NCI-H2081 treated with DMSO at 0.1 percent for 48 hours (cell line): ENCODE measurements at places on chromosomes 2 and 18.

DNA sequence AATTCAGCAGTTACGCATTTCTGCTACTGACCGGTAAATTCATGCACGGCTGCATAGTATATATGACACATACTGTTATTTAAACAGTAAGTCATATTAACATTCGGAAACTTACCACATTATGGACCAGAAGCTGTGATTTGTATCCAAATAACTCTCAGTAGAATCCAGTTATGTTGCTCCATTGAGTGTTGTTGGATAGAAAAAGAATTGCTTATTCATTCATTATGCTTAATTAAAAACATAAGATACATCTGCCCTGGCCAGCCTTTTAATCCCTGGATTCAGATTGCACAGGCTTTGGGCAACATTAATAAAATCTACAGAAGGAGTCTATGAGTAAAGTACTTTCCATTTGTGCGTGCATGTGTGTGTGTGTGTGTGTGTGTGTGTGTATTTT is 111.3 kb downstream of the CPS1 start:
- DNase-seq = no peak

DNA sequence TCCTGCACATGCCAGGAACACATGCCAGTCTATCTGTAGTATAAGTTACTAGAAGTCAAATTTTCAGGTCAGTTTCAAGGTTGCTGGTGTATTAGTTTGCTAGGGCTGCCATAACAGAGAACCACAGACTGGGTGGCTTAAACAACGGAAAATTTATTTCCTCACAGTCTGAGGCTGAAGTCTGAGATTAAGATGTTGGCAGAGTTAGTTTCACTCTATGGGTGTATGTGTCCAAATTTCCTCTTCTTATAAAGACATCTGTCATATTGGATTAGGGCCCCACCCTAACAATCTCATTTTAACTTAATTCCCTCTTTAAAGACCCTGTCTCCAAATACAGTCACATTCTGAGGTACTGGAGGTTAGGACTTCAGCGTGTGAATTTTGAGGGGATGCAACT is 26.5 kb downstream of the B3GNT7 start:
- DNase-seq = no peak

- no peak for DNase-seq
Observed at GRCh38 chr2:46422717-46423394, 56.5 kb upstream of the TMEM247 start.

DNA sequence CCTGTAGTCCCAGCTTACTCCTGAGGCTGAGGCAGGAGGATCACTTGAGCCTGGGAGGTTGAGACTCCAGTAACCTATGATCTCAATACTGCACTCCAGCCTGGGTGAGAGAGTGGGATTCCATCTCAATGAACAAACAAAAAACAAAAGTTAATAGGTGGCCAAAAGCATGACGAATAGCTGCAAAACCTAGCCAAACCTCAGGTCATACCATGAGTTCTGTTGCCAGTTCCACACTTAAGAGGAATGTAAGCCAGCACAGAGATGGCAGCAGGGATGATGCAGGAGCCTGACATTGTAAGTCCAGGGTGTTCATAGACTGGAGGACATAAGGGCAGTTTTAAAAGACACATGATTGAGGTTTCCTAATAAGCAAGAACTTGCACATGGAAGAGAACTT is 55.3 kb upstream of the RMDN2 start:
- no peak for DNase-seq

DNA sequence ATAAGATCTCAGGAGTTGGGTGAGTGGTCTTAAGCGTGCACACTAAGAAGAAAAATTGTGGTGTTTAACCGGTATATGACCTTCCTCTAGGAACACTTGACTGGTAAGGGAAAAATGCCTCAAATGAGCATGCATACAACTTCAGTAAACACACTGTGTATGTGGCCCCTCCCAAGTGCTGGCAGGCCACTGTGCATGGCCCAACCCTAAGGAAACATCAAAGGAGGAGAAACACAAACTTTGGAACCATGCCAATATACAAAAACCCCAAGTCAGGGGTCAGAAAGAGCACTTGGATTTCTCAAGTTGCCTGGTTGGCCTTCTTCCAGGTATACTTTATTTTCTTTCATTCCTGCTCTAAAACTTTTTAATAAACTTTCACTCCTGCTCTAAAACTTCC is 308.9 kb upstream of the LRRTM4 start:
- DNase-seq = no peak

DNA sequence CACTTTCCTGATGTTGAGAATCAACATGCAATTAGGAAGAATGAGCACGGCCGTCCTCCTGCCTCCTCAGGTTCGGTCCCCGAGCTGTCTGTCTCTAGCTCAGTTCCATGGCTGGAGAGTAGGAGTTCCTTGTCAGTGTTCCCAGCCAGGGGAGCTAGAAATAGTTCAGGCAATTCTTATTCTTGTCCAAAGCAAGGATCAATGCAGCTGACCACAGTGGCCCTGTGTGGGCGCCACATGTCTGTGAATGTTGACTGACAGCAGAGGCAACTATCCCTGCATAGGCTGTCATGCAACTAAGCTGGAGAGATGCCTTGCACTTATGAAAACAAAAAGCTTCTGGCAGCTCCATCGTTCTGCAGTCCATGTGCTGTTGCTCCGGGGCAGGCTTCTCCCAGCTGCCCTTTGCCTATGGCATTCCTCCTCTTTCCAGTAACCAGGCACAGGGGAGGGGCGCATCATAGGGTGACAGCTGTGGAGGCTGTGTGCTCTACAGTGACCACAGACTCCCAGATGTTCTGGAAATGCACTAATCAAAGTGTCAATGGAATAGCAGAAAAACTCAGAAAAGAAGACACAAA is 58.7 kb downstream of the PDCL3 start:
- DNase-seq = no peak

GRCh38 chr2:60351321-60351720 is 202.1 kb downstream of the BCL11A start:
- no peak for DNase-seq

DNA sequence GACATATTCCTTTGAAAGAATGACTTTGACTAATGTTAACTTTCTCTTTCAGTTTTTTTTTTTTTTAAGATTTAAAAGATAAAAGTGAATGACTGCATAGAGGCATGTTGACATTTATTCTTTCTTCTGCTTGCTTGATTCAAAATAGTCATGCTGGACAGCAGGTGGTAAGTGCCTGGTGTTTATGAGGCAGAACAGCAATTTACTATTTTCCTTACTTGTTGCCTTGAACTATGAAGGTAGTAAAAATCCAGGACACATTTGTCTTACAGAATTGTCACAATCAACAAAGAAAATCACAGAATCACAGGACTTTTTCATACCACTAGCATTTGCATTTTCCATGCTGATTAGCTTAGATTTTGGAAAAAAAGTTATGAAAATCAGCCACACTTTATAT is 388.3 kb downstream of the CTNNA2 start:
- no peak for DNase-seq

- DNase-seq = no peak
Observed at GRCh38 chr2:112529757-112530156, 12.5 kb upstream of the POLR1B start.

- no peak for DNase-seq
Observed at GRCh38 chr18:55024564-55024963, 65.3 kb upstream of the CCDC68 start.

DNA sequence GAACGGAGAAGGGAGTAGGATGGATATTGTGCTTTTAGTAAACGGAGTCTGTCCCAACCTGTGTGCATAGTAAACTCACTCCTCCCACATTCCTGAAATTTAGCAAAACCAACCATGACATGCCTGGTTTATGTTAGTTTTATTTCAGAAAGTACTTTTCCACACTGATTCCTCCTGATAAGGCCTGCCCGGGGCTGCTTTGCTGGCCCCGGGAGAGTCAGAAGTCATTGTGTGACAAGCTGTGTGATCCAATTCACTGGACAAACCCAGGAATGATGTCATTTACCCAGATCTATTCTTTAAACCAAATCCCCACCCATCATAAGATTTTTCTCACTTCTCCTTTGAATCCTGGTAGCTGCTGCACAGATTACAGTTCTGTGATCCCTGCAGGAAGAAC is 109.0 kb downstream of the SETBP1 start:
- no peak for DNase-seq

- no peak for DNase-seq
Observed at GRCh38 chr2:85376291-85377065, 21.9 kb downstream of the ELMOD3 start.

- DNase-seq = peak; percentile 80
Observed at GRCh38 chr2:214103276-214104001, 307.4 kb upstream of the VWC2L start.

GRCh38 chr2:80393991-80394390 is 89.4 kb upstream of the LRRTM1 start:
- DNase-seq = no peak

- DNase-seq = no peak
Observed at GRCh38 chr2:111100765-111101162, 19.9 kb upstream of the BCL2L11 start.

GRCh38 chr2:46068636-46069035 is 228.6 kb upstream of the EPAS1 start:
- DNase-seq = no peak
